A549 (cell line): ENCODE measurements at places on chromosomes 2 and 18.

DNA sequence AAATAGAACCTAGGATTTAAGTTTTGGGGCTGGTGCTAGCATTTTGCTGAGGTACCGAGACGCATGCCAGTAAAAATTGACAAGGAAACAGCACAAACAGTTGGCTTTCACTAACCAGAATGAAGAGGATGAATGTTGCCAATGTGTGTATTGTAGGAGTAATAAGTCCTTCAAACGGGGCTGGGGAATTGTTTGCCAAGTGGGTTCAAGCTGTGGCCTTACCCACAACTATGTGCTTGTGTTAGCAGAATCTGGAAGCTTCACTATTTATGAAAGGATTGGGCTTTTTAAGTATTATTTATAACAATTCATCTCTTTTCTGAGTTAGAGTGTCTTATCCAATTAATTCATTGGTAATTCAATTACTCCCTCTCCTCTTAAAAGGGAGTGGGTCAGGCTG is 15.0 kb upstream of the KIF5C start:
- no peak for DNase-seq

DNA sequence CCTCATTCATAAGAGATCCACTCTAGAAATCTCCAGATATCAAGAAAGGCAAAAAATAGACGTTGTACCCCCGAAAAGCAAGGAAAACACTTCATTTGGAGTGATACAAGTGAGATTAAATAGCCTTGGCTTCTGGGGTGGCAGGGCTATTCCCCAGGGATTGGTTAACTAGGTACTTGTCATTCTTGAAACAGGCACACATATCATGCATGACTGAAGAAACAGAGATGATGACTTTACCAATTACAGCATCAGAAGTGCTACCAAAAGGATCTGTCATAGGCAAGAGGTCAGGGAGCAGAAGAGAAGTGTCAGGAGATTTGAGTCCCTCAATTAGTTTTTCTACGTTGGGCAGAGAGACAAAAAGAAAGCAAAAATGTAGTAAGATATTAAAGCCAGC is 45.2 kb upstream of the NFU1 start:
- no peak for DNase-seq

DNA sequence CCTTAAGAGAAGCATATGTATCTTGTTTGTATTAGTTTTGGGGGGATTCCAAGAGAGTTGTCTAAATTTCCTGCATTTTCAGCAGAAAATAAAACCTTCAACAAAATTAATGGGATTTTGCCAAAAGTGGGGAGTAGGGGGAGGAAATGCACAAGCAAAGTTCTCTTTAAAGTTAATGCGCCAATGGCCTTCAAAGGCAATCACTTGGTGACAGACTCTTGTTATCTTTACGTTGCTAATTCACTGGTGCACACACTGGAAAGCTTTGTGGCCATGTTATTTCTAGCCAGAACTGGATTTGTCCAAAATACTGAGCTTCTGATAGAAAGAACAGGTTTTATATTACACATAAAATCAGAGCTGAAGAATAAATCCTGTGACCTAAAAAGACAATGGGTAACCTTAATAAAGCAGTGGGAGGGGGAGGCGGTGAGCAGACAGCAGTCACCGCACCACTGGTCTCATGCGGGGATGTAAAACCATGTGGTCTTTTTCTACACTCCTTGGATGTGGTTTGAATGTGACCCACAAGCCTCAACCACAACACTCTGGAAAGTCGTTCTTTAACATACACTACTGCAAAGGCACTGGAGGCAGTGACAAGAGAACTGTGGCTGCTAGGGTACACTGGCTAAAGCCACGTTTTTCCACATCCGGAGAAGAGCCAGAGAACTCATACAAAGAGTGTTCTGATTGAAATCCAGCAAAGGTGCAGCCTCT is 176.9 kb upstream of the SMAD7 start:
- no peak for DNase-seq

DNA sequence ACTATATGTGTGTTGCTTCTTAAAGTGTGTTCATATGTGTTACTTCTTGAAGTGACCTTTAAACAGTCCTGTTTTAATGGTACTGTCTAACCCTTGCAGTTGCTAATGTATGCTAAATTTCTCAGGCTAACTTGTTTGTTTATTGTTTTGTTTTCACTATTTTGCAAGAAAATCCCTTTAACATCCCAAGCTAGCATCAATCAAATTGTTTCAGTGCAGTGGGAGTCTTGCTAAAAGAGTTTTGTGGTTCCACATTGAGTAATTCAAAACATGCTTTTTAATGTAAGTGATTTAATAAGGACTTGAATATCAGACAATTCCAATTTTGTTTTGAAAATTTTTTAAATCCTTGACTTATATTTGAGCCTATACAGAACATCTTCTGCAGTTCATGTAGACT is 3.6 kb downstream of the SH3RF3 start:
- no peak for DNase-seq

DNA sequence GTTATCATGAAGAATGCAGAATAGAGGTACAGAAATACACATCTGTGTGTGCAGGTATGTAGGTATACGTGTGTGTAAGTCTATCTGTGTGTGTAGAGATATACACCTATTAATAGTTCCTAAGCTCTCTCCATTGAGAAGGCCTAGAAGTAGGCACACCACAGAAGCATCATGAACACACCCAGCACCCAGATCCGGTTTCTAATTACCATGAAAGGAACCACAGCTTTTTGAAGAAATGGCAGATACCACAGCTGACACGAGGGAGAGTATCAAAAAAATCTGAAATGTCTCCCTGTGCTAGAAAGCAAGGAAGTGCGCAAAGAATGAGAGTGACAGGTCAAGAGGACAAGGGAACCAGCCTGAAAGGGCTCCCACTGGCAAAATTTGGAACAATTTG is 27.7 kb upstream of the AP1S3 start:
- DNase-seq, result no peak
